Activated CD4-positive, alpha-beta T cell treated with anti-CD3 and anti-CD28 coated beads, Interleukin-2, amount 50 U/mL, for 24 hours (primary cell): ENCODE measurements at places on chromosomes 2 and 18.

DNA sequence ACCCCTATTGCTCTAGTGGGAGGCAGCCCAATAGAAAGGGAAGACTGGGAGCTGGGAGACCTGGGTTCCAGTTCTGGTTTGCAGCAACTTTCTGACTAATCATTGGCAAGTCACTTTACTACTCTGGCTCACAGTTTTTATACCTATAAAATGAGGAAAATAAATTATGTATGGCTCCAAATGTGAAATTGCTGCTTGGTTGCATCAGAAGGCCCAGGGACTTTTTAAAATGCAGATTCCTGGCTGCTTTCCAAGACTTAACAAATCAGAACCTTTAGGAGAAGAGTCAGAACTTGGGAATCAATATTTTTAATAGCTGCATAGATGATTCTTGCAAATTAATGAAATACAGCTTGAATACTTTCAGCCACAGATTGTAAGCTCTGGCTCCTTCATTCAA lies 943.9 kb downstream of the EPHA4 start:
- no peak for DNase-seq

DNA sequence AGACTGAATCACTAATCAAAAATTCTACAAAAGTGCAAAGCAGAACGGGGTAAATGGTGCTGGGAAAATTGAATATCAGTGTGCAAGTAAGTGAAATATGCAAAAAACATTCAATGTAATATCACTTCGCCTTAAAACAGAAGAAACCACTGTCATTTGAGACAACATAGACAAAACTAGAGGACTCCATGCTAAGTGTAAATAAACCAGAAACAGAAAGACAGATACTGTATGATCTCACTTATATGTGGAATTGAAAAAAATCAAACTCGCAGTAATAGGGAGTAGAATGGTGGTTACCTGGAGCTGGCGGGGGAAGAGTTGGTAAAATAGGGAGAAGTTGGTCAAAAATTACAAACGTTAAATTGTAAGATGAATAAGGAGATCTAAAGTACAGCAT lies 1420.0 kb upstream of the CDH2 start:
- no peak for DNase-seq

- no peak for DNase-seq
Measured at GRCh38 chr18:48733643-48734253, 194.9 kb downstream of the CTIF start.

- no peak for DNase-seq
Measured at GRCh38 chr2:158772306-158773078, 22.6 kb upstream of the DAPL1 start.

DNA sequence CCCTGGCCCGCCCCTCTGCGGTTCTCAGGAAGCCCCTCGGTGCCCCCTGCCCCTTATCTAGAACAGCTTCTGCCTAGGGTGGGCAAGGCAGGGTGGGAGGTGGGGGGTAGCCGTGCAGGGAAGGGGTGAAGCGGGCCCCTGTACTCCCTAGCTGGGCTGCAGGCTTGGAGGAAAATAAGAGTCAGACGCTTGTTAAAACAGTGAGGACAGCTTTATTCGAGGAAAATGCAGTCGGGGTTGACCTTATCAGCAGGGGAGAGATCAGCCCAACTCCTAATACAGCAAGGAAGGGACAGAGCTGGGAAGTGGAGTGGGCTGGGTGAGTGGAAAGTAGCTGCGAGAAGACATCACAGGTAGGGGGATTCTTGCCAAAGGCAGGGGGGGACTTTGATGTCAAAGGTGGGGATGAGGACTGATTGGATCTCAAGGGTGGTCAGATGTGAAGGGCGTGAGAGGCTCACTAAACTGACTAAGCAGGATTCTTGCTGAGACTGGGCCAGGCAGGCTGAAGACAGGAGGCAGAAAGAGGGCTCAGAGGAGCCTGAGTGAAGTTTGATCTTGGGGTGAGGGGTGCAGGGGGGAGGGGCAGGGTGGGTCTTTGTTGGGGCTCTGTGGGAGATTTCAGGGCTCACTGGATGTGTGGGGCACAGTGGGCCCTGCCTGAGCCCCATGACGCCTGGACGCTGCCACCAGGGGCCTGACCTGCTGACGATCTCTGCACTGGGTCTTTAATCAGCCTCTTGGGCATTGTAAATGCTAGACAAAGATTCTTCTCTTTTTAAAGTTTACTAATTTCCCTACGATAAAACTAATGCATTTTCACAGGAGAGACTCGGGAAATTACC lies 29.9 kb downstream of the HPCAL1 start:
- DNase-seq = no peak

GRCh38 chr2:2733818-2734217 lies 402.7 kb upstream of the MYT1L start:
- no peak for DNase-seq

- no peak for DNase-seq
Measured at GRCh38 chr2:214651451-214651850, 158.0 kb downstream of the BARD1 start.

DNA sequence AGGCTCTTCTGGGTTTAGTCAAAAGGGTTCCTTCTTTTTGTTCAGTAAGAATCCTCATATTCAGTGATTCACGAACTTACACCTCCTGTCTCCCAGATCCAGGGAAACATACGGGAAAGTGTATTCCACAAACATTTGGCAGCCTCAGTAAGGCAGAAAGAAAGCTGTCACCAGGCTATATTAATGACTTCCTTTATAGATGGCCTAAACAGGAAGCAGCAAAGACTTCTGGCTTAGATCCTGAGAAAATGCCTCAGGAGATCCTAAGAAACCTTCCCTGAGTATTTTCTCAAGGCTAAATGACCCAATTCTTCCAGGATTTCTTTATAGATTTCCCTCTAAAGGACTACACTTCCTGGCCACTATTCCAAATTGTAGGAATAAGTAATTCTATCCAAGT lies 1995.5 kb upstream of the CELF4 start:
- DNase-seq = no peak

GRCh38 chr2:173043476-173043875 lies 32.2 kb upstream of the MAP3K20 start:
- DNase-seq = no peak

- no peak for DNase-seq
Measured at GRCh38 chr2:239436076-239436475, 35.3 kb upstream of the HDAC4 start.

DNA sequence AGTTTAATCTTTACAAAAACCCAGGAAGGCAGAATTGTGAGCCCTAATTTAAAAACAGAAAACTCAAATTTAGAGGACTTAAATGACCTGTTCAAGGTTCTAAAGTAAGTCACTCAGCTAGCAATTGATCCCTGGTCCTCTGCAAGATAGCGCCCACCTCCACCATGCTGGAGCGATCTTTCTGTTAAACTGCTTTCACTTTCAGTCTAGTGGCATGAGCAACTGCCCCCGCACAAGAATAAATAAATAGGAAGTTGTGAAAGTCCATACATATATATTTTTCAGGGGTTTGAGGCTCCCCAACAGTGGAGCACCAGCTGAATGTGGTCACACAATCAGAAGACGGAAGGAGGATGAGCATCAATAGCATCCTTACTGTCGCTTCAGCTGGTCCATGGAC lies 217.9 kb downstream of the NAPG start:
- DNase-seq = no peak

GRCh38 chr2:20528713-20529112 lies 81.8 kb downstream of the RHOB start:
- no peak for DNase-seq

DNA sequence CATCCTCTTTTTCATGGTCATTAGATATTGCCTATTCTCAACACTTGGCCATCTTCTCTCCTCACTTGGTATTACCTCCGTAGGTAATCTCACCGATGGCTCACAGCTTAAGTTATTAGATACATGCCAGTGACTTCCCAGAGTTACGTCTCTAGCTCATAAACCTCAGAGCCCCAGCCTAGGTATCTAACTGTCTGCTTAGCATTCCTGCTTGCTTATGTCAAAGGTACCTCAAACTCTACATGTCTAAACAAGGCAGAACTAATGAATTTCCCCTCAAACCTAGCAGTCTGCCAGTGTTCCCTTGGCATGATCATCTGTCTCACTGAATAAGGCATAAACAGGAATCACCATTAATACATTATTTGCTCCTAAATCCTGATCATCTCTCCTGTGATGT lies 27.7 kb upstream of the ZNF638 start:
- DNase-seq = no peak

DNA sequence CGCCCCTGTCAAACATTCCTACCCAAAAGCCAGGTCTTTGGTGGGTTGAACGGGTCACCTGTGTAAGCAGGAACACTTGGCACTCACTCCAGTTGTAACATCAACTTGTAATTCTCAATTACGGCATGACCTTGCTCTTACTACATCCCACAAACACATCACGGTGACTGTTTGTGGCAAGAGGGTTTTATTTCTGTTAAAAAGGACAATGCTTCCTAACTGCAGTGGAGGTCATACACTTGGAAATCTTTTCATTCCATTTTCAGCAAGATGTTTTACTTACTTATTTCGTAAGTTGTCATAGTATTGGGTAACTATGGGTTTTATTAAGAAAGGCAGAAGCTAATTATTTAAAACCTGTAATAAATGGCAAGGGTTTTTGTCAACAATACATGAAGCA lies 126.1 kb downstream of the ZNF516 start:
- DNase-seq = no peak

GRCh38 chr2:79370976-79371538 lies 141.8 kb upstream of the CTNNA2 start:
- DNase-seq = no peak

DNA sequence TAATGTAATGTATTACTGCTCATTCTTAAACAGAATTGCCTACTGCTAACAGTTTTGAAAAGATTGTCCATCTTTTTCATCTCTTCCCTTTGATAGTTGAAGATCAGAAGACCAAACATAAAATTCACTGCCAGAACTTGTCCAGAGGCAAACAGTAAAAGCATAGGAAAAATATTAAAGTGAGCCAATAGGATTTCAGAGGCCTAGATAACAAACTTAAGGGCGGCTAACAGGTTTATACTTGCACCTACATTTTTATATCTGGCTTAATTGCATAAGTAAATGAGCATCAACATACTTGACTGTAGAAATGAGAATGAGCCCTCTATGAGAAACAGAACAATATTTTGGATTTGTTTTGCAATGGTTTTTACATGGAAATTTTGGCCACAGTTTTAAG lies 30.3 kb downstream of the ZC3H15 start:
- DNase-seq = no peak

GRCh38 chr2:11285499-11285898 lies 58.9 kb downstream of the ROCK2 start:
- no peak for DNase-seq

DNA sequence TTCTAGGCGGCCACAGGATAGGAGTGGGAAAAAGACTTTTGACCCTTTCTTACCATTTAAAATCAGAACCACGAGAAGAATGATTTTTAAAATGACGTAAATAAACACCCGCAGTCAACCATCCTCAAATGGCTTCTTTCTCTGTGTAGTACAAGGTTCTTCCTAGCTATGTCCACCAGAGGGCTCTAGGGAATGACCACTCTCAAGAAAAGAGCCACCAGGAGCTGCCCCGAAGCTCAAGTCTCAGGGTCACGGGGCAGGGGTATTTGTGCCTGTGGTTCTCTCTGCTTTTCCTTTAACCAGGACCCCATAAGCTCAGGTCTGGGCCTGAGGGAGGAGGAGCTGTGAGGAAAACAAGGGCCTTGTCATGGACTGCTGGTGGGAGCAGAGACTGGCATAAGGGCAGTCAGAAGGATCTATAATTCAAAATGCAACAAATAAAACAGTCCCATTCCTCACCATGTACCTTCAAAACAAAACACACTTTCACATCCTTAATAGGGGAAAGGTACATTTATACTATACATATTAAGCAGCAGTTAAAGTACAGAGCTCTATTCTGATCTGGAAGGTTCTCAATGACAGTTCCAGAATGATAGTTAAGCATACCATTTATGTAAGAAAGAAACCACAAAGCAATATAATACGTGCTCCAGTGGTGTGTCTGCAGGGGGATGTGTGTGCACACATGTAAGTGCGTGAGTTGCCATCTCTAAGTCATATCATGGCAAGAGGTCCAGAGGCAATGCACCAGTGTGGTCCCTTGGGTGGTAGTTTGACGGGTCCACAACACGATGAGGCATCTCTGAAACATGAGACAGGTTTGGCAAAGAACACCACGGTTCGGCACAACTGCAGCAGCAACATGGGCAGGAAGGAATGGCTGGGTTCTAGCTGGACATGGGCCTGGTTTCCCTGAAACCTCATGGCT lies 18.6 kb downstream of the LYPD1 start:
- no peak for DNase-seq

- DNase-seq = no peak
Measured at GRCh38 chr2:3644246-3644525, 13.8 kb upstream of the ALLC start.

GRCh38 chr18:13165636-13166423 lies 52.7 kb upstream of the LDLRAD4 start:
- DNase-seq = no peak

- DNase-seq = no peak
Measured at GRCh38 chr2:215878476-215879063, 134.8 kb downstream of the MREG start.

DNA sequence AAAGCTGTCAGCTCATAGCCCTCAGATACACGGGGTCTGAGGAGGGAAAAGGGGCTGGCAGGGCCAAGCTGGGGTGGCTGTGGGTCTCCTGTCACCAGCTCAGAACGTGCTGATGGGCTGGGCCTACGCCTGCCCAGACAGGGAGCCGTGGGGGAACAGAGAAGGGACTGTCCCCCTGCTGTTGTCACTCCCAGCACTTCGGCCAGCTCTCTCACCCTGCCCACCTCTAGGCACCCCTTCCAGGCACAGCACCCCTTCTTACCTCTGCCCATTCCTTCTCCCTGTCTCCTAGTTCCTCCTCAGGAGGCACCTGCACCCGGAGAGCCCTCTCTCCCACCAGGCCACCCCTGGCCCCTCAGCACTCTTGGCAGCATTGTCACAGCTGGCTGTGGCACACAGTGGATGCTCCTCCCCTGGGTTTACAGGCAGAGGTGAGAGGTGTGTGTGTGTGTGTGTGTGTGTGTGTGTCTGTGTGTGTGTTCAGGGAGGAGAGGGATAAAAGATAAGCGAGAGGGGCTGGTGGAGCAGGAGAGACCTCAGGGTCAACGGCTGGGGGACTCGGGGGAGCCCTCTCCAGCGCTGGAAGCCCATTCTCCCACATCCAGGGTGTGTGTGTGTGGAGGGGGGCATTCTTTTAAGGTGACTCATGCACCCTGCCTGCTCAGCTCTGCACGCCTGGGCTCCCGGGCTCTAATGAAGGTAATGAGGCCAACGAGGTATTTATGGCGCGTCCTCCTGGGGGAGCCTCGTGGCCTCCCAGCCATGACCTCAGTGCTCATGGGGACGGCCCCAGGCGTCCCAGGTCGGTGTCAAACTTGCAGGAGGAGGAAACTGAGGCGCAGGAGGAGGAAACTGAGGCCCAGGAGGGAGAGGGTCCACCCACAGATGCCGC lies 66.1 kb upstream of the SMAD7 start:
- DNase-seq = no peak

DNA sequence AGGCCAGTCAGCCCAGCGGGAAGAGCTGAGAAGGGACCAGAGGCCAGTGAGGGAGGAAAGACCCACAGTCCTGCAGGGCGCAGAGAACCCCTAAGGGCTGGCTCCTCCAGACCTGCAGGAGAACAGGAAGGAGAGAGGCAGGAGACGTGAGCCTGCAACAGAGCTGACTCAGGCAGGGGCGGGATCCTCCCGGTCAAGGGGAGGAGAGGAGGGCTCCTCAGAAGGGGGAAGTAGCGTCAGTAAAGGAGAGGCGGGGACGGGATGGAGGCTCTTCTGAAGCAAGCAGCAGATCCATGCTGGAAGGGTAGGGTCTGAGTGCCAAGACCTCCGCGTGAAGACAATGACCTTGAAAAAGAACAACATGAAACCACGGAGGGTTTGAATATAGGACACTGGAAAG lies 50.8 kb downstream of the TRABD2A start:
- no peak for DNase-seq

GRCh38 chr2:100291152-100291970 lies 30.9 kb downstream of the LONRF2 start:
- no peak for DNase-seq
